Right lobe of liver (tissue), 6 donors: ENCODE measurements at places on chromosomes 2 and 18. TPM values are rescaled to one million over a fixed set of nuclear protein-coding genes. Genes with fewer than 3 reads are reported as not detected.

Gene SERPINB7
- not detected for total RNA-seq

Gene ST6GAL2
- total RNA-seq: 1.3 TPM

Gene TCF23
- total RNA-seq: 0.04 TPM

Gene OSR1
- total RNA-seq: 0.18 TPM

Gene C2orf78
- total RNA-seq: not detected

Gene LONRF2
- total RNA-seq: 2.1 TPM

Gene MREG
- total RNA-seq: 7.3 TPM

Gene ABCB11
- 36.6 TPM for total RNA-seq

Gene DCAF17
- total RNA-seq: 6.1 TPM

DNA sequence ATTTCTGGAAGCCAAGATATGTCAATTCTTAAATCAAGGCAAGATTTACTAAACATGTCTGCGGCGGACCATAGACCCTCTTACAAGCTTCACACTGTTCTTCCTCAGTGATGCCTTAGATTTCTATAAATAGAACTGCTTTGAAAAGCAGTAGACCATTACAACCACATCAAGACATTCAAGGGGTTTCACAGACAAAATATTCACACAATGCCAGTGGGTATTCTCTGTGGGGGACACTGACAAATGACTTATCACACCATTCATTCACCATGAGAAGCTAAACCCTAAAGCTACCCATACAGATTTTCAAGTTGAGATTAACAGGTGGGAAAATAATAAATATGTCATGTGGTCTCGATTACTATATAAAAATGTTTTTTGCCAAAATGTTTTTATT, 15.9 kb upstream of the LRRTM4 start:
- no peak overlapping the region for H3K27ac ChIP-seq
- no peak overlapping the region for H3K4me3 ChIP-seq
- no peaks in the 10 kb centered on the region for H3K4me1 ChIP-seq
- H3K36me3 ChIP-seq: no peaks in the 10 kb centered on the region

DNA sequence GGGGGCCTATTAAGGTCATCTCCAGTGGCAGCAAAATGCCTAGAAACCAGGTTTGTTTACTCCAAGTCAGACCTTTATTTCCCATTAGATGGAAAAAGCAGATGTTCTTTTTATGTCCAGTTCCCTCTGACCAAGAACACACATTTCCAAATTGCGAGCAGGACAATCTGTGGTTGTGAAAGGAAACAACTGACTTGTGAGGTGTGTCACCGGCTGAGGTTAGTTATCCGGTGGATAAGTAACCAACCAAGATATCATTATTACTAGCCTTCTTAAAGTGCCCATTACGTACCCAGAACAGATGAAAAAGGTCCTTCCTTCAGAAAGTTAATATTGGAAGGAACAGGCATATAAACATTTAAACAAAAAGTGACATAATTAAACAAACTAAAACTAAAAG, 112.9 kb downstream of the THADA start:
- peak overlapping the region; percentile 8 for H3K27ac ChIP-seq
- no peak overlapping the region for H3K4me3 ChIP-seq
- no peaks in the 10 kb centered on the region for H3K27me3 ChIP-seq

DNA sequence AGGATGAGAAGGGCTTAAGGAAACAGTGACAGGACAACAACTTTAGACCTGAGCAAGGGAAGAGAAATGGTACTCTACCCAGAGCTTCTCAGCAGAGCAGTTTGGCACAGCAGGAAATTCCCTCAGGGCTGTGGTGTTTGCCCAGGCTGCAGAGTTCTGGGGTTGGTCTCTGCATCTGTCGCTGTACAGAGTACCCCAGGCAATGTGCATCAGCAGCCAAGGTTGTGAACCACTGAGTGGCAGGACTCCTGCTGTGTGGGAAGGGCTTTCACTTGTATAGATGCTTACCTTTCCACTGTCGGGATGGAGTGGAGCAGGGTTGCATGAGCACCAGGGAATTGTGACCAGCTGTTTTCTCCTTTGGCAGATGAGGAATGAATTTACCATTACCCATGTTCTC, 21.2 kb downstream of the STAMBP start:
- H3K36me3 ChIP-seq: peaks cover 64% of the 10 kb centered on the region
- no peak for DNase-seq
- H3K4me3 ChIP-seq: no peak overlapping the region
- no peaks in the 10 kb centered on the region for H3K4me1 ChIP-seq

GRCh38 chr2:207110715-207111114, 55.0 kb downstream of the KLF7 start:
- DNase-seq: no peak
- H3K36me3 ChIP-seq: no peaks in the 10 kb centered on the region
- no peak overlapping the region for H3K27ac ChIP-seq
- H3K27me3 ChIP-seq: no peaks in the 10 kb centered on the region
- H3K4me1 ChIP-seq: no peaks in the 10 kb centered on the region
- H3K4me3 ChIP-seq: no peak overlapping the region

DNA sequence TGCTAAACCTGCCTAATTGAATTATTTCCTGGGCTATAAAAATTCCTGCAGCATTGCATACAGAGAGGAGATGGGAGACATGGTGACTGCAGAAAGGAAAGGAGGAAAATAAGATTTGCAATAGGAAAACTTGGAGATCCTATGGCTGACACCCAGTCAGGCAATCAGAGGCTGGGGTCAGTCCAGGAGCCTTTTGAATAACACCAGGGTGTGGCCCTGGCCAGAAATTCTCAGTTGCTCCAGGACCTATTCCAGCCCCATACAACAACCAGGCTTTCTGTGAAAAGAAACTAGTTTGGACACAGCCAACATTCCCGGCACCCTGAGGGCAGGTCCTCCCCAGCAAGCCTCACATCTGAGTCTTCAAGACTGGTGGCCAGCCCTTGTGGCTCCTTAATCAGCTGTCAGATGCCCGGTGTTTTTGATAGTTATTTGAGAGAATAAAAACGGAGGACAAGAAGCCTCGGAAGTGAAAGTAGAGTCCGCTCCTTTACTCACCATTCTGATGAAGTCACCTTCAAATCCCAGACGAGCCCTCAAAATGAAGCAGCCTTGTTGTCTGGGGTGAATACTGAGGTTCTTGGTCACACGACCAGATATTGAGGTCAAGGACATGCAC, 31.1 kb upstream of the GMCL1 start:
- H3K4me3 ChIP-seq: no peak overlapping the region
- H3K27ac ChIP-seq: no peak overlapping the region
- no peaks in the 10 kb centered on the region for H3K36me3 ChIP-seq
- DNase-seq: no peak
- no peaks in the 10 kb centered on the region for H3K27me3 ChIP-seq
- no peaks in the 10 kb centered on the region for H3K4me1 ChIP-seq

- H3K27ac ChIP-seq: no peak overlapping the region
- no peak overlapping the region for H3K4me3 ChIP-seq
- no peaks in the 10 kb centered on the region for H3K36me3 ChIP-seq
- DNase-seq: no peak
- H3K27me3 ChIP-seq: no peaks in the 10 kb centered on the region
- no peaks in the 10 kb centered on the region for H3K4me1 ChIP-seq
Observed at GRCh38 chr2:156481312-156481711, 45.1 kb downstream of the GPD2 start.

- H3K27me3 ChIP-seq: no peaks in the 10 kb centered on the region
- no peaks in the 10 kb centered on the region for H3K36me3 ChIP-seq
Observed at GRCh38 chr2:146681991-146682390, 1162.8 kb upstream of the ACVR2A start.

DNA sequence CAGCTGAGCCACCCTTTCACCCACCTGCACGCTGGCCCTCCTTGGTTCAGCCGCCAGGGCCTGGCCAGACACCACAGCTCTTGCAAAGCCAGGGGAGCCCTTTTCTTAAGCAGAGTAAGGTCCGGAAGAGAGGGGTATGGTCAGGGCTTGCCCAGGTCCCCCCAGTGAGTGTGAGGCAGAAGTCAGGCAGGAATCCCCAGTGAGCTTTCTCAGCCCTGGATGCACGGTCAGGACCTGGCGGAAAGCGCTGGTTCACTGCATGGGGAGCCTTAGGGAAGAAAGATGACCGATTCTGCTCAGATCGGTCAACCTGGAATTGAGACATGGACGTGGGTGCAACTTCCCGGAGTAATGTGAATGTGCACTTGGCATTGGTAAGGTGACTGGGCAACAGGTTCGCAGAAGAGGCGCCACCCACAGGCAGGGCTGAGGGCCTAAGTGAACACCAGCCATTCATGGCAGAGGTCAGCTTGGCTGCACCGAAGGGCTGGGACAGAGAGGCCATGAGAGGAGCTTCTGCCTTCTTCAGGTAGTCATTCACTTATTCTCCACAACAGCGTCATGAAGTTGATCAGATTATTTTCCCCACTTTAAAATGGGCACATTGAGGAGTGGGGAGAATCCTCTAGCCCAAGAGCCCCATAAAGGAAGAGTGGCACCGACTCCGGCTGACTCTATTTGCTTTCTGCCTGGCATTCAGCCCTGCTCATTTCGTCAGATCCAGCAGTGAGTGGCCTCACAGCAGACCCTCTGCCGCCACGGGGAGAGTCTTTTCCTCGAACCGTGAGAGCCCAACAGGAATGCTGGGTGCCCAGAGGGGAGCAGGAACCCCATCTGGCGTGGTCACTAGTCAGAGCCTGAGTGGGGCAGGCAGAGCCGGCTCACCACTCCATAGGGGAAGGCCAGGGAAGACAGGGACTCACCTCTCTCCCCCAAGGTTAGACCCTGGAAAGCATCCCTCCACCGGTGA, 35.8 kb downstream of the SCTR start:
- H3K4me3 ChIP-seq: no peak overlapping the region
- no peaks in the 10 kb centered on the region for H3K36me3 ChIP-seq
- DNase-seq: peak; percentile 89
- peaks cover 61% of the 10 kb centered on the region for H3K4me1 ChIP-seq

GRCh38 chr2:37343537-37344434, 644 bp upstream of the QPCT start:
- peak overlapping the region; percentile 38 for H3K4me3 ChIP-seq
- H3K36me3 ChIP-seq: no peaks in the 10 kb centered on the region
- H3K27me3 ChIP-seq: no peaks in the 10 kb centered on the region

GRCh38 chr2:43420389-43420801, 175.4 kb downstream of the THADA start:
- no peaks in the 10 kb centered on the region for H3K27me3 ChIP-seq
- peaks cover 35% of the 10 kb centered on the region for H3K4me1 ChIP-seq
- no peak for DNase-seq
- H3K27ac ChIP-seq: no peak overlapping the region
- no peaks in the 10 kb centered on the region for H3K36me3 ChIP-seq

DNA sequence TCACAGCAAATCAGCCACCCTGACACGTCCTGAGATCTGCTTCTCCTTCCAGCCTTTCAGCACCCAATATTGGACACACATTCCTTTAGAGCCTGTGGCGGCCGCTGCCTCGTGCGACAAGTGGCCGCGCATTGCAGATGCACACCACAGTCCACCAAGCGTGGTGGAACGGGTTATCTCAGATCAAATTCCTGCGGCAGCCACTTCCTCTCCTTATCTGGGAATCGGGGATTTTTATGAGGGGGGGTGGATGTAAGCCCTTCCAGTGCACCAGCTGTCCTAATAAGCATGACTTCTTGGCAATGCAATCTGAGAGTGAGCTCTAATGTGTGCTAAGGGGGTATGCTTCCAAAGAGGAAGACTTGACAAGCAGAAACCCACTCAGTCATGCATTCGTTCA, 18.3 kb upstream of the BMP10 start:
- H3K4me3 ChIP-seq: no peak overlapping the region
- no peak for DNase-seq
- H3K27me3 ChIP-seq: no peaks in the 10 kb centered on the region
- no peaks in the 10 kb centered on the region for H3K36me3 ChIP-seq
- no peaks in the 10 kb centered on the region for H3K4me1 ChIP-seq

DNA sequence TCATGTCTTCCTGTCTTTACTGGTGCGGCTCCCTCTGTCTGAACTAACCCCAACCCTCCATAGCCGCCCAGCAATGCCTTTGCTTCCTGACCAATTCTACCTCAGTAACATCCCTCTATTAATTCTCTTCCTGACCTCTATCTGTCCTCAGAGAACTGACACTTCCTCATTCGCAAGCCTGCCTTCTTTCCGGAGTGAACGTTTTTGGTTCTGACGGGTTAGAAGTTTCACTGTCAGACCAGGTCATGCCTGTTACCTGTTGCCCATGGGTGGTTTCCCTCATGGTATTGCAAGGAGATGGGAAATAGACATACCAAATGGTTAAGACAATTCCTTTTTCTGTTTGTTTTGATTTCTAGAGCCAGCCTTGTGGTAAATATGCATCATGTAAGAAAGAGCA, 453.4 kb upstream of the SLC14A2 start:
- H3K4me1 ChIP-seq: no peaks in the 10 kb centered on the region
- no peak overlapping the region for H3K4me3 ChIP-seq
- no peaks in the 10 kb centered on the region for H3K36me3 ChIP-seq
- no peaks in the 10 kb centered on the region for H3K27me3 ChIP-seq

DNA sequence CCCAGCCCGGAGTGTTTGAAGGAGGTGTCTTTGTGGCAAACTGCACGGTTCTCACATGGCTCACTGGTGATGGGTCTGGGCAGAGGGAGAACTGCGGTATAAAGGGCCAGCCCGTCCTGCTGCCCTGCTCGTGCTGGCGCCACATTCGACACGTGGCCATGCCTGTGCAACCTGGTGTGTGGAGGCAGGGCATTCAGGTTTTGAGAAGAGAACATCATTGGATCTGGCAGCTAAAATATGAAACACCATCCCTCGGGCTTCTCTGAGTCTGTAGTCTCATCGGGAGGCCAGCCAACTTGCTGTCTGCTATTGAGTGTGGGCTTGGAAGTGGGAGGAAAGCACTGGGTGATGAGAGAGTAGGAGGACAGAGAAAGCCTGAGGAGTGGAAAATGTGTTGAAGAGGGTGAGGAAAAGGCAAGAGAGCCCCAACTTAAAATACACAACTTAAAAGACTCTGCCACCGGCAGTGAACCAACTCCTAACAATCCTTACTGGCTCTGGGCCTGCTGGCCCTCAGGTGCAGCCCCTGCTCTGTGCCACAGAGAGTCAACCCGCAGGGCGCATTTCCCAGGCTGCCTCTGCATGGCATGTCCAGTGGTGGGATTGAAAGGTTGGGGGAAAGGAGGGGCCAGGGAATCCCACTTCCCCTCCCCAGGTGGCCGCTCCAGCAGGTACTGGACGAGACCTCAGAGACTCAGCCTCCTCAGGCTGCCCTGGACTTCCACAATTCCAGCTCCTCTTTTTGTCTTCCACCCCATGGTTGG, 112.7 kb upstream of the DLX2 start:
- no peak for DNase-seq
- H3K36me3 ChIP-seq: no peaks in the 10 kb centered on the region
- H3K27me3 ChIP-seq: no peaks in the 10 kb centered on the region
- no peak overlapping the region for H3K4me3 ChIP-seq

DNA sequence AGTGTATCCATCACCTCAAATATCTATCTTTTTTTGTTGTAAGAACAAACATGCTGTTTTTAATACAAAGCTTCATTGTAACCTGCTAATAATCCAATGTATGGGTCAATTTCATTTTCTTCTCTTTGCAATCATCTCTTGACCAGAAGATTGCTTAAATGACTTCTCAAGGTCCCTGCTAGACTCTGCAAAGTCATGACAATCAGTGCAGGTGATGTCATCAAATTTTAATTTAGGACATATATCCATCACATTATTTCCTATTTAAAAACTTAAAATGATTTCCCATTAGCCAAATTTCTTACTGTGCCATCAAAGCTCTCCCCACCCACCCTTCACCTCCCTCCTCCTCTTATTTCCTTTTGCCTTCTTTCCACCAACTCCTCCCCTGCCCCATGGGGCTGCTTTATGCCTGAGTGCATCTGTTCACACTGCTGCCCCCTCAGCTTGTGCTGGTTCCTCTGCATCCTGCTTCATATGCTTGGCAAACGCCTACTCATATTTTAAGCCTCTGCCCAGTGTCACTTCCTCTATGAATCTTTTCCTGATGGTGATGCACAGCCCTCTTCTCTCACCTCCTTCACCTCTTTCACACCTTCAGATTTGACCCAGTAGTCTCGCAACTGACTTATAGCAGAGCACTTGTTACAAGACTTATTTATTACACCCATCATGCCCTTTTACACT, 20.3 kb downstream of the PLEK start:
- H3K4me3 ChIP-seq: no peak overlapping the region
- H3K27me3 ChIP-seq: no peaks in the 10 kb centered on the region
- no peak for DNase-seq
- H3K27ac ChIP-seq: no peak overlapping the region
